ENCODE measurements at places on chromosomes 12 and 14. TPM values are rescaled to one million over a fixed set of nuclear protein-coding genes. Genes with fewer than 3 reads are reported as not detected.

DNA sequence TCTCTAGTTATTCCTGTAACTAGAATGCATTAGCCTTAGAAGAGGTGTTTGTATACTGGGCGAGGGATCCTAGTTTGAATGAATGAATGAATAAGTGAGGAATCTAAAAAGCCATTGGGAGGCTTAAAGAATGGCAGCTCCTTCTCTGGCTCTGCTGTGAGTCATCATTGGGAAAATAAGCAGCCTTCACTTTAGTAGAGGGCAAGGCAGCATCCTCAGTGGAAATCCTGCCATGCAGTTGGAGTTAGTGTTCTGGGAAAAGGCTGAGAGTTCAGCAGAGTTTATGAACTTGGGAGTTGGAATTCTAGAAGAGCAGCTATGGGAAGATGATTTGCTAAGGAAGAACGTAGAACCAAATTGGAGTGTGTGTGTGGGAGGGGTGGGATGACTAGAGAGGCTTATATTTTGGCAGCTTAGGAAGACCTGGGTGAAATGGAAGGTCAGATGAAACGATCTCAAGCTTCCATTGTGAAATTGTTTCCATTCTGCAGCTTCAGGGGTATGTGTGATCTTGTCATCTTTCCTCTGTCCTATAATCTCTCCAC lies 120.8 kb downstream of the PTCSC3 start:
- DNase-seq: no peak

GRCh38 chr12:115191342-115191741 lies 507.4 kb upstream of the TBX3 start:
- DNase-seq: no peak

GRCh38 chr14:22471545-22472121 lies 117.4 kb downstream of the DAD1 start:
- DNase-seq: no peak

DNA sequence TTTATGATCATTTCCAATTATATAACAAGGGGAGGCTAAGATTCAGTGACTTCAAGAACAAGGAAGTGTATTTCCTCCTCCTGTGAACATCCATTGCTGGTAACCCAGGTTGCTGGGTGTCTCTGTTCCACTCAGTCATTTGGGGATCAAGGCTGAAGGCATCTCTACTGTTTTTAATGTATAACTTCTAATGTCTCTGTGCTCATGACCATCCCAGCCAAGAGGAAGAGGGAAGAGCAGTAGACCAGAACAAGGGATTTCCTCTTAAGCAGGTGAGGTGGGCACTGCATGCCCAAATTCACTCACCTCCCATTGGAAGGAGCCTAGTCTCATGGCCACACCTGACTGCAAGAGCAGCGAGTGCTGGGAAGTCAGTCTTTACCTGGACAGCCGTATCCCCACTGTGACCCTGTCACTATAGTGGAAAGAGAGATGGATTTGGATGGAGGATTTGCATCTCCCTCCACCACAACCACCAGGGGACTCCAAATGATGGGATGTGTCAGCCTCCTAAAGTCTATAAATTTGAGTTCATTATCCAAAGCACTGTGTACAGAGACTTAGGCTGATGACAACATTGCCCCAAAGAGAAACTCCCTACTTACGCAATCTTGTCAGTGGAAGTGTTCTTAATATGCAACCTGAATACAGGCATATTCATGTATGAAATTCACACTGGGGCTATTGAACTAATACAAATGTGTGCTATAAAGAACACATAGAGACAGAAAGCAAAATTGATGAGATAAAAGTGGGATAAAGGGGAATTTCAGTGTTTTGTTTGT lies 368.7 kb downstream of the TMEM132D start:
- no peak for DNase-seq

The ADAMTS20 gene
- total RNA-seq: not detected

The FOXN4 gene
- not detected for total RNA-seq

The TGM1 gene
- 5.1 TPM for total RNA-seq
